Stimulated activated CD4-positive, alpha-beta T cell treated with anti-CD3 and anti-CD28 coated beads, Interleukin-15, amount 100 ng/mL, for 24 hours (primary cell): ENCODE measurements at places on chromosomes 7 and 10.

- no peak for DNase-seq
Observed at GRCh38 chr10:3051692-3052091, 15.7 kb upstream of the PFKP start.

GRCh38 chr10:102419269-102420180 is 940 bp upstream of the PSD start:
- peak; percentile 76 for DNase-seq

GRCh38 chr7:50782375-50783208 is at the start of gene GRB10:
Gene GRB10, minus strand, starts transcription at chr7:50782896. Its CDS starts 50,574 bp downstream, at chr7:50732322.
- DNase-seq, result peak; percentile 34

DNA sequence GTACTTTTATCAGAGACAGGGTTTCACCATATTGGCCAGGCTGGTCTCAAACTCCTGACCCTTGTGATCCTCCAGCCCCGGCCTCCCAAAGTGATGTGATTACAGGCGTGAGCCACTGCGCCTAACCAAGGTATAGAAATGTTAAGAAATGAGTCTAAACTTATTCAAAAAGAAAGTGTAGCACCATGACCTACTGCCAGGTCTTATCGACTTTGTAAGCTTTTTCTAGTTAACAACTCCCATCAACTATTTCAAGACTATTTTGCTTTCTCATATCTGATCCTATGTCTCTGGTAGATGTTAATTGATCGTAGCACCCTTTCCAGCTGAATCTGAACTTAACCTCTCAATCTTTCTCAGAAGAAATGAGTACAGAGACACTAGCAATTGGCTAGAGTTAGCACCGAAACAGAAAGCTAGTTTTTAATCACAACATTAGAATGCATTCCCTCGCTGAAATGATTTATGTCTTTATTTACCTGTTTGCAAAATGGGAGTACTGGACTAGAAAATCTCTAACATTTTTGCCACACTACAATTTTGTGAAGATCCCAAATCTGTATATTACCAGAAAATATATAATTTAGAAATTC is 114.0 kb upstream of the HGF start:
- no peak for DNase-seq

DNA sequence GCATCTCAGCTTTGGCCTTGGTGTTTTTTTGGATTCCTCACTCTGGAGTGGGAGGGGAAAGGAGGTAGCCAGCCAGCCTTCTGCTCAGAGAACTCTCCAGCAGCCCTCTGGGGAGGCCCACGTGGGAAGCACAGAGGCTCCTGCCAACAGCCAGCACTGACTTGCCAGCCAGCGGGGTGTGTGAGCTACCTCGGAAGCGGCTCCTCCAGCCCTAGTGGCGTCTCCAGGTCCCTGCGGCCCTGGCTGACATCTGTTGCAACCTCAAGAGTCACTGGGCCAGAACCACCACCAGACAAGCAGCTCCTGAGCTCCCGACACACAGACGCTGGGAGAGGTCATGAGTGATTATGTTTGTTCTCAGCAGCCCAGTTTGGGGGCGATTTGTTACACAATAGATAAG is 180.2 kb upstream of the FZD8 start:
- DNase-seq, result no peak

GRCh38 chr10:117262903-117263293 is 22.0 kb downstream of the SLC18A2 start:
- DNase-seq, result no peak

DNA sequence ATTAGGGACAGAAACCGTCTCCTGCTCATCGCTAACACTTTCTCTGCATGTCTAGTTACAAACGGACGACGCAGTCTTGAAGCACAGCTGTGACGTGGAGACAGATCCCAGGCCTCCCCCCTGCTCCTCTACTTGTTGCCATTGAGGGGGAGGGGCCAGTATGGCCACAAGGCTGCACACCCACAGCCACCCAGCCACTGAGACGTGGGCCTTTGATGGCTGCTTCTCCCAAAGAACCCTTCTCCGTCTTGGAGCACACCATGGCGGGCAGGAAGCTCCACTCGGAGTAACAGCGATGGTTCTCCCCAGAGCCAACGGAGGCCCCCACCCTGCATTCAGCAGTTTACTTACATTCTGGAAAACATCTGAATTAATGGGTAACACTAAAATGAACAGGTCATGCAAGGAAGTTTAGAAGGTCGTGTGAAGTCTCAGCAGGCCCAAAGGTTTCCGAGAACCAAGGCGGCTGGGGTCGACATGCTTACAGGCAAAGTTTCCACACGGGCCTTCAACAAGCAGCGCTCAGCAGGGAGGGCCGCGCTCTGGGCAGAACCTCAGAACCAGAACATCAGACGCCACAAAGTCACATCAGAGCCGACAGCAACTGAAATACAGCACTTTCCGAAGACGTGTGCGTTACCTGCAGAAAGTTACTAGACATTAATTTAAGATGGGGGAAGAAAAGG is 169.6 kb downstream of the DIP2C start:
- DNase-seq, result no peak

GRCh38 chr10:22308390-22308789 is 7.8 kb upstream of the COMMD3 start:
- peak; percentile 45 for DNase-seq

DNA sequence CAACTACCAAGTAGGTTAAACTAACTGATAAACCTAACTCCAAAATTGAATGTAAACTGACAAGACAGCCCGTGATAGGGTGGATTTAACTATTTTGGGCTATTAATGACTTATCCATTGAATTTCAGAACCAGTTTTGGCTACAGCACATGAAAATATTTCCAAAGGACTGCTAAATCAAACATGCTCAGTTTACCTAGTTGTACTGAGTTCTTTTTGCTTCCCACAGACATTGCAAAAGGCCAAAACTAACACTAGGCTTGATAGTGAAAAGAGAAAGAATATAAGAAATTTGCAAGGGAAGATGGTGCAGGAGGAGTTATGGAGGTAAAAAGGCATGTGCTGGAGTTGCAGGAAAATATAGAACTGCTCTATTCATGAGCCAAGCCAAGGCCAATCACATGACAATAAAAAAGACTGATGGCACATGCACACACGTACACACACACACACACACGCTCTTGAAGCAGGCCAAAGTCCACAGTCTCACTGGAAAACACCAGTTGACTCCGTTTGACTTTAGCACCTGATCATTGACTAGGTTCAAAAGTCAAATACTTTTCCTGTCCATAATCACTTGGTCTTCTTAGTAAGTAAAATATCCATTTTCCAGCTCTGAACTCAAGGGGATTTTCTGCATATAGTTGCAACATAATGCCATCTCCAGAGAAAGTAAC is 76.0 kb upstream of the AGBL3 start:
- no peak for DNase-seq

GRCh38 chr10:110858297-110858934 is 13.3 kb upstream of the PDCD4 start:
- no peak for DNase-seq

DNA sequence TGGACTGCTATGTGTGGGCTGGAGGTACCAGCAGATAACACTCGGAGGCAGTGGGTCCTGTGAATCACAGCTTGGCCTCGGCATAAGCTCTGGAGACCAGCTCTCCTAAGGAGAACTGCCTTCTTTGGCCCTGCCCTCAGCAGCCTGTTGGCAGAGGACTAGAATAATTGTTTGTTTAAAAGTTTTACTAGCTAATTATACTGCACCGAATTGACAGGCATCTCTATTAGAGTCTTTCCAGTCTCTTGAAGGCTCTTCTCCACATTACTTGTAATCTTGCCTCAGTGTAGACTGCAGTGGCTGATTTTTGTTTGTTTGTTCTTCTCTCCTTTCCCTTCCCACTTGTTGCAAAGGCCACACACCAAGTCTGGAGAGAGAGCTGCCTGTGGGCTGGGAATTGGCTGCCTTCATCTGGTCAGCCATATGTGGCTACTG is 183.2 kb downstream of the AUTS2 start:
- no peak for DNase-seq

DNA sequence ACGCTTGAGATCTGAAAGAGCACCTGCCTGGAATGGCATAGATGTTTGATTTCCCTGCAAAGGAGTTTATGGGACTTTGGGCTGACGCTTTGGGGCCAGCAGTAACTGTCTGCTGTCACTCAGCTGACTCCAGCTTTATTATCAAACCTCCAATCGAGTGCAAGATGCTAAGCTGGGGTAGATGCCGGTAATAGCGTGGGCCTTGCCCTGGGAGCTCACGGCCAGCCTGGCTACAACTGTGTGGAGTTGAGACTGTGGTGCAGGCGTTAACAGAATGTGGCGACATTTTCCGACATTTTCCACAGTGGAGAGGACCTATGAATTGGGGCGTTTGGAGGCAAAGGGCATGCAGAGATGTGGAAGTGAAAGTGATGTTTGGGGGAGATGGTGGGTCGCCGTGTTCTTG is 1.3 kb downstream of the CHST12 start:
- no peak for DNase-seq

DNA sequence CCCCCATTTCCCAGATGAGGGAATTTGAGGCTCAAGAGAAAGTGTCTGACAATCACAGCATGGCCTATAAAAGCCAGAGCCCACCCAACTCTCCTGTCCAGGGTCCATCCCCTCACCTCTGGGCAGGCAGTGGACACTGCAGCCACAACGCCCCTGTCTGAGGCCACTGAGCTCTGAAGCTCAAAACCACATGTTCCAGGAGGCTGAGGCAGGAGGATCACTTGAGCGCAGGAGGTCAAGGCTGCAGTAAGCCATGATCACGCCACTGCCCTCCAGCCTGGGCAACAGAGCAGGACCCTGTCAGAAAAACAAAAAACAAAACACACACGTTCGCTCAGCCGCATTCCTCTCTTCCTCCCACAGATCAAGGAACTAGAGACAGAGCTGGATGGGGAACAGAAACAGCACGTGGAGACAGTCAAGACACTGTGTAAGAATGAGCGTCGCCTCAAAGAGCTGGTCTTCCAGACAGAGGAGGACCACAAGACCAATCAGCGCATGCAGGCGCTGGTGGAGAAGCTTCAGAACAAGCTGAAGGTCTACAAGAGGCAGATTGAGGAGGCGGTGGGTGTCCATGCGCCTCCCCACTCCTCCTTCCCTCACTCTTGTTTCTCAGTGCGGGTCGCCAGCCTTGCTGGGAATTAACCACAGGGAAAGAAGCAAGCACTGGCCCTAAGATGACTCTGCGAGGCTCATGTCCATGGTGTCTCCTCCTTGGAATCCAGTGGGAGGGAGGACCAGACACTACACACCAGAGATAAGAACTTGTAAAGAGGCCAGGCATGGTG is 20.0 kb upstream of the ARPC1A start:
- DNase-seq, result no peak

DNA sequence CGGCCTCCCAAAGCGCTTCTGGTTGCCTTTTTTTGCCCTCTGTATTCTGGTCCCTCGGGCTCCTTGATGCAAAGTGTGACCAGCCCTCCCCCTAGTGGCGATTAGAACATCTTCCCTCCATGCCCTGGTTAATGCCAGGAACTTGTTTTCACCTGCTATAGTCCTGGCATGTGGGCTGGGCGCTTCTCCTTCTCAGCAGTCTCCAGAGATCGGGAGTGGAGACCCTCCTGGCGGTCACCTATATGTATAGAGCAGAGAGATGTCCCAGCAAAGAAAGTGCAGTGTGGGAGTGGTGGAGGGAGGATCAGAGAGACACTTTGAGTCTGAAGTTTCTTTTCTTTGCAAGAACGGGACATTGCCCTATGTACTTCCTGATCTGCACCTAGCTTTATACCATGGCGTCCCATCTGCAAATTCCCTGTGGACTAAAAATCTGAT is 264.1 kb downstream of the OTUD1 start:
- peak; percentile 69 for DNase-seq

DNA sequence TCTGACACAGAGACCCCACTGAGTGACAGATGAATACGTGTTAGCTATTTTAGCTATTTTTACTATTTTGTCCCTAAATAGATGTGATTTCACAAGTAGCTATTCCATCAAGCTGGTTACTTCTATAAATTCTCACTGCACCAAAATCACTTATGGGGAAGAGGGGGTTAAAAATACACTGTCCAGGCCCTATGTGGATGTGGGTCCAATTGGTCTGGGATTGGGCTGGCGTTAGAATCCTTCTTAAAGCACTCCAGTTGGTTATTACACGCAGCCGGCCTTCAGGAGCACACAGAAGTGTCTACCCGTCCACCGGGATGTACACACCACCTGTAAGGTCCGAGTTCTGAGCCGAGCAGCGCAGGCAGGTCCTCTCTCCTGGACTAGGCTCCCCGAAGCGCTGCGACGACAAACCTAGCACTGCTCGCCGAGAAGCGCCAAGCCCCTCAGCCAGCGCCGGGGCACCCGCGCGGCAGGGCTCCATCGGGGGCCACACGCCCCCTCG is 222.3 kb upstream of the MKLN1 start:
- DNase-seq, result no peak

DNA sequence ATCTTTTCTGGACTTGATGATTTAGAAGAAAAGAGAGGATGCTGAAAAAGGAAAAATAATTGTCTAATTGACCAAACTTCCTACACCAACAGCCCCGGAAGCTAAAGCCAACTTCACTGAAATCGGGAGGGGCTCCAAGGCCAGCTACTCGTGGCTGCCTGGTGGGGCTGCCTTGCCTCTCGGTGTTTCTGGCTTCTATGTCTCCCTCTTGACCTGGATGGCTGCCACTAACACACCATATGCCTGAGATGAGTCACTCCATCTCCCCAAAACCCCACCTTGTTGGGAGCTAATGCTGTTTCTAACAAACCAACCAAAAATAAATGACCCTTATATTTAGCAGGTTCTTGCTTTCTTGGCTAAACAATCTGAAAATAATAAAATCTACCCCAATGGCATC is 87.6 kb upstream of the AFAP1L2 start:
- DNase-seq, result no peak

DNA sequence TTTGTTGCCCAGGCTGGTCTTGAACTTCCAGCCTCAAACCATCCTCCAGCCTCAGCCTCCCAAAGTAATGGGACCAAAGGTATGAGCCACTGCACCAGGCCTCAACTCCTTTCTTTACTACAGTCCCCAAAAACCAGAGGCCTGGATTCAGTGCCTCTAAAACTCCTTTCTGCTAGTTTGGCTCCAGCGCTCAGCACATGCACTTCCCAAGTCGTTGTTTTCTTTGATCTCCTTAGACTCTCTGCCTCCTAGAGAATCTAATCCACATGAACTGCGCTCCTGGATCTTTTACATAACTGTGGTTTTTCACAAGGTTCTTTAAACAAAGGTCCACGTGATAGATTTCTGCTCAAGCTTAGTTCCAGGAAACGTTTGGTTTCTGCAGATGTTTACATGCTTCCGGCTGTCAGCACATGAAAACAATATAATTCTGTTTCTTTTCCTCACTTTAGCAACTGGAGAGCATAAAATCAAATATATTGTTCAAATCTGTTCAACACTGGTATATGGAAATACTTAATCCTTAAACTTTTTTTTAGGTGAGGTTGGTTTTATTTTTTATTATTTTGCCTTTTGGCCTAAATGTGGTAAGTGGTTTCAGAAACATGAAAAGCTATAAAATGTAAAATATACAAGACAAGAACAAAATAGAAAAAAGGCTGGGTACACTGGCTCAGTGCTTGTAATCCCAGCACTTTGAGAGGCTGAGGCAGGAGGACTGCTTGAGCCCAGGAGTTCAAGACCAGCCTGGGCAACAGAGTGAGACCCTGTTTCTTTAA is 270.5 kb upstream of the MKLN1 start:
- DNase-seq, result no peak

DNA sequence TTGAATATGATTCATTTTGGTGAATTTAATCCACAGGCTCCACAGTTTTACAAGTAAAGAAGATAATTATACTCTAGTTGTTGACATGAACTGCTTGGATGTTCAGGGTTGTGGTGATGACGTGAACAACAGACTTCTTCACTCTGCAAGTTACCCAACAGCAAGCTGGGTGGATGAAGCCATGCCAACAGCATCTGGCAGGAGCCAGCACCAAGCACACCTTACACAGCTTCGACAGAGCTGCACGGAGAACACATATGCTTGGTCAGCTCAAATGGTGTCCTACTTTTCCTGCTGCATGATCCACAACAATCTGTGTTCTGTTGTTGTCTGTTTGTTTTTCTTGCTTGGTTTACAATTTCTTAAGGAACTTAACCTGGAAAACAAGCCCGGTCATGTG is 9.8 kb downstream of the NOD1 start:
- no peak for DNase-seq
